Activated naive CD4-positive, alpha-beta T cell treated with anti-CD3 and anti-CD28 coated beads, Interleukin-2, amount 50 U/mL, for 72 hours (primary cell): ENCODE measurements at places on chromosomes 2 and 18.

DNA sequence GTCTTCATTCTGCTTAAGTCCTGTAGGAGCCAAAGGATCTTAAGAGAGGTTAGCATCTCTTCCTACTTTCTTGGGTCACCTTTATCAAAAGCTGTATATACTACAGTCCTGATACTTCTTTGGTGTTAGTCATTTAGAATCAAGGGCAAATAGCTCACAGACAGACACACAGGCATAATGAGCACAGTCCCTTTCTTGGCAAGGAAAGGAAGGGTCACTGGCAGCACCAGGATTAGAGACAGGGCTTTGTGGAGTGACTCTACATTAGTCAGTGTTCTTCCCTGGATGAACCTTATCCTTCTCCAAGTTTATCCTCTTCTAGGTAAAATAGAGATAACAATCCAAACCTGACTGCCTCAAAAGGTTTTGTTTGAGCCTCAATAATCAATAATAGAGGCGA is 40.0 kb upstream of the NCKAP5 start:
- DNase-seq = no peak

GRCh38 chr2:187445051-187445450 is 3.0 kb downstream of the CALCRL start:
- no peak for DNase-seq

- no peak for DNase-seq
Measured at GRCh38 chr2:7353571-7353970, 436.4 kb downstream of the RNF144A start.

GRCh38 chr18:57088883-57089282 is 58.0 kb upstream of the BOD1L2 start:
- DNase-seq = no peak

DNA sequence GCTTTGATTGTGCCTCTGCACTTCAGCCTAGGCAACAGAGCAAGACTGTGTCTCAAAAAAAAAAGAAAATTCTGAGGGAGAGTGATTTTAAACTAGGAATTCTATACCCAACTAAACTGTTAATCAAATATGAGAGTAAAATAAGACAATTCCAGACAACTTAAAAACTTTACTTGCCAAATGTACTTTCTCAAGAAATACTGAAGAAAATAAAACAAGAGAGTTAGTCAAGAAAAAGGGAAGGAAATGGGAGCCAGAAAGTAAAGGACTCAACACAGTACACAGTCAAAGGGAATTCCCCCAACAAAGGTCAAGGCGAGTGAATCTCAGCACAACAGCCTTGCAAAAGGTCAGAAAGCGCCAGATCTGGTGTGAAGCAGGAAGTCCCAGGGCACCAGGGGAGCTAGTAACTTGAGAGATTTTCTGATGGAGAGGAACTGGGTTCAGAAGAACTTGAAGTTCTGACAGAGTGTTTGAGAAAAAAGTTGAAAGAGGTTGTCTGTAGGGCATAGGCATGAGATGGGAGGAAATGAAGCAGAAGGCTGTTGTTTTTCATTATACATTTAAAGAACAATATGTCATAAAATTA is 22.6 kb upstream of the TBC1D8 start:
- DNase-seq = peak; percentile 75

DNA sequence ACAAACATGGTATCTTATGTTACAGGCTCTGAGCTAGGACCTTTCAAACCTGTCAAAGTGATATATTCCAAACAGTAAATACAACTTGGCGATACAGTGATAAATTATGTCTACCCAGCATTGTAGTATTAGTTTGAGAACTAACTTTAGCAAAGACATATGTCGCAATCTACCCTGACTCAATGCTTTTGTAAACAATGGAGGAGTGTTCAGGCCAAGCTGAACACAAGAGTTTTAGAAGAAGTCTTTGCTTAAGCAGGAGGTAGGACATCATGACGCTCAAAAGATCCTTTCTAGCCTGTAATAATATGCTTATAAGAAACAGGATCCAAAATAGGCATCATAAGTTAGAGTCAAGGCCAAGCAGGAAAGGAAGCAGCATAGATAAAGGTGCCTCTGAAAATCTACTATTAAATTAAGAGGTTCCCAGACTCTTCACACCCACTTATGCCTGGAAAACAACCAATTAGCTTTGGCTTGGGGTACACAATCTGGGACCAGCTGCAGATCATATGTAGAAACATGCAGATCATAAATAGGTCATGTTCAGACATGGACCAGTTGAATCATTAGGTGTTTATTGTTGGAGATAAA is 132.5 kb downstream of the CSRNP3 start:
- no peak for DNase-seq

DNA sequence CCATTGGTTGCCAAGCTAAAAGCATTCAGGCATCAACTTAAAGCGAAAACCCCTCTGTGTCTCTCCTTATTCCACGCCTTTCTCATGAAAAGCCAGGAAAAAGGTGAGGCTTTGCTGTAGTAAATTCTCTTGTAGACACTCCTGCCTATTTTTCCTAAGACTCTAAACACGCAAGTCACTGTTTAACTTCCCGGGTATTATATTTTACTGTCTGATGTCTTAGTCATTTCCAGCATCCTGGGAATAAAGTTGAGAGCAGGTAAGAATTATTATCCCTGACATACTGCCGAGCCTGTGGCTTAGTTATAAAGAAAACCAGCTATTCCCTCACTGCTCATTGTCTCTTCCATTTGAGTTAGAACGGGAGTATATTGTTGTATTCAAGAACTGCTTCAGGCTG is 112.4 kb upstream of the GATA6 start:
- DNase-seq = no peak

- no peak for DNase-seq
Measured at GRCh38 chr18:79476031-79476917, 80.5 kb downstream of the NFATC1 start.

DNA sequence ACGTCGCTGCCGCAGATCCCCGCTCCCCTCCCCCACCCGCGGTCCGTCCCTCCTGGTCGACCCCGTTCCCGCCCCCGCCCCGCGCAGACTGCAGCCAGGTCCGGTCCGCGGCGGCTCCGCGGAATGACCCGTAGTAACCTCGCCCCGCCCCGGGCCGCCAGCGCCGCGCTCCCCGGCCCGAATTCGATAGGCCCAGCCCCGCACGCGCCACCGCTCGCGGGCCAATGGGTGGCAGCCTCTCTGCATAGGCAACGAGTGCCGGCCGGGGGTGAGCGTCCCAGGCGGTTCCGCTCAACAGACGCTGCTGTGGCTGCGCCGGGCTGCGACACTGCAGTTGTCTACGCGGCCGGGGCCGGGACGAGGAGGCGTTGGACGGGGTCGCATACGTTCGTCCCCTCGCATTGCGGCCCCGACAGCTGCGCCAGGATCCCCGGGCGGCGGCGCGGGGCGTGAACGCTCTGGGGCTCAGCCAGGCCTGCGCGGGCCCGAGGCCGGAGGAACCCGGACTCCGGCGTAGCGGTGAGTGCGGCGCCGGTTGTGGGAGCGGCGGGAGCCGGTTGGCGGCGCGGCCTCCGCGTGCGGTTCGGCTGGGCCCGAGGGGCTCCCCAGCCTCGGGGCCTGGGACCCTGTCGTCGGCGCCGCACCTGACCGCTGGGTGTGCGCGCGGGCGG is at the start of gene ACSL3:
TSS of gene ACSL3 (plus strand) at position 297 of the 671 bp plus-strand sequence. CDS start 47,737 bp downstream, outside the sequence.
- DNase-seq = peak; percentile 94

DNA sequence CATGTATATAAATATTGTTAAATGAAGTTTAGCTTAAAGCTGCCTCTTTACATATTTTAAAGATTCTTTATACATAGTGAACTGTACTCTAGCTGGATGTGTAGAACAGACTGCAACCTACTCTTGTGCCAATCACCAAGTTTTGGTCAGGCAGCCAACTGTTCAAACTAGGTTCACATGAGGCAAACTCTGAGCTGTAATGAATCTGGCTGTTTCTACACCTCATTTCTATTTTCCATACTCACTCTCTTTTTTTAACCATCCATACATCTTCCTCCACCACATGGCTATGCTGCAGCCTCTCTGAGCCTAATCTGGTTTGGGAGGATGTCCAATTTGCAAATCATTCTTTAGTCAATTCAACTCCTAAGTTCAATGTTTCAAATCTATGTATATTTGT is 974.8 kb downstream of the CNTNAP5 start:
- DNase-seq = no peak
